Activated naive CD4-positive, alpha-beta T cell treated with anti-CD3 and anti-CD28 coated beads for 36 hours (primary cell): ENCODE measurements at places on chromosomes 3 and 15.

GRCh38 chr3:3110299-3110630 is at the start of gene IL5RA:
Gene IL5RA (minus strand): TSS chr3:3110374. CDS start chr3:3104984, 5,390 bp downstream.
- DNase-seq: no peak

DNA sequence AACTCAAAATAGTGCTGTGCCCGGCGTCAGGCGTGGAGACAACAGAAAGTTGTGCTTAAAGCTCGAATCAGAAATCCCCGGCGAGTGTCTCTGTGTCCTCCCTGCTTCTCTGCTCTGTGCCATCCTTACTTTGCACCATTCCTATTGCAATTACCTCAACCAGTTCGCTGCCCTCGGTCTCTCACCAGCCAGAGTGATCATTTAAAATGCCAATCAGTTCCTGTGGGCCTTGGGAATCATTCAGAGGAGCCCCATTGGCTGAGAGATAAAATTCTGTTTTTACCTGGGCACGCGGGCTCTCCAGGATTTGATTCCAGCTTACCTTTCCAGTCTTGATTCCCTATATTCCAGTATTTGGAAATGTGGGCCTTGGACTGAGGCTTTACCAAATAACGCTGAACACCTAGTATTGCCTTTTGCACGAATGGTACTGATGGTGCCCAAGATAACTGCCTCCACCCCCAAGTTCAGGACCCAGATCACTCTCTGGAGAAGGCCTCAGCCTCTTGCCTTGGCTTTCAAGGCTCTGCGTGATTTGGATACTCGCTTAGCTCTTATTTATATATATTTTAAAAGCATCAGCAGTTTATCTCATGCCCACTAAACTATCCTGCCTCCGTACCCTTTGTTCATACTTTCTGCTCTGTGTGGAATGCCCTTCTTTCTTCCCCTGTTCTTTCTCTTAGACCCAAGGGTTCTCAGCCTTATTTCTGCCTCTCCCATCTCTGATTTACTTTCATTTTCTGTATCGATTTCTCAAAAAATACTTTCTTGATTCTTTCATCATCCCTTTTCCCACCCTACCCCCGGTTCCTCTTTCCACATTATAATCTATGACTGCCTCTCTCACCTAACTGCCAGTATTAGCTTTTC is 863 bp downstream of the PSMA4 start:
- peak; percentile 29 for DNase-seq

DNA sequence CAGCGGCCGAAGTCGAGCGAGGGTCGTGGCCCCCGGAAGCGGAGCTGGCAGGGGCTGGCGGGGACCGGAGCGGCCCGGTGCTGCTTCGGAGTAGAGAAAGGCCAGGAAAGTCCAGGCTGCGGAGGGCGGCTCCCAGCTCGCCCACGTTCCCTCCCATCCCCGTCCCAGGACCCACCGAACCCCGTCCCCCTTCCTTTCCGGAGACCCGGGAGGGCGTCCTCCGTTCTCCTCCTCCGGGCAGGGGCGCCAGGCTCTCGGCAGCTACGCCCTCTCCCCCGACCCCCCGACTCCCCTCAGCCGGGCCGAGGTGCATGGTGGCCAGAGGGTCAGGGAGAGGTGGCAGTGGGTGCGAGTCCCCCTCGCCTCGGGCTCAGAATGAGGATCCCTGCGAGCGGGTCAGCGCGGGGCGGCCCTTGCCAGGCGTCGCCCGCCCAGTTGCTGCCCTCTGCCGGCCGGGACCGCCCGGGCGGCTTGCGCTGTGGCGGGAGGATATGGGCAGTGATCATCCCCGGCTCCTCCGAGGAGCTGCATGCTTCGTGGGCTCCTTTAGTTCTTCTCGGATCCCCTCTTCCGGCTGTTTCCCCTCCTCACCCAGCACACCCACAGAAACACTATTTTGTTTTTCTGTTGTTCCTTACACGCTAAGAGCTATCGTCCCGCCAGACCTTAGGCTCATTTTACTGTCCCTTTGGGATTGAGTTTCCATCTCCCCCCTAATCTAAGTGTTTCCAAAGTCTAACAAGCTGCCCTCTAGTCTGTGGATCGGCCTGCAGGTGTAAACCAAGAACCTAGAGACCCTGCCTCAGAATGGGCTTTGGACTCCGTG is 744 bp upstream of the ALDH1A2 start:
- DNase-seq: peak; percentile 56

- DNase-seq: no peak
Measured at GRCh38 chr15:28909958-28910500, 24.3 kb downstream of the APBA2 start.

DNA sequence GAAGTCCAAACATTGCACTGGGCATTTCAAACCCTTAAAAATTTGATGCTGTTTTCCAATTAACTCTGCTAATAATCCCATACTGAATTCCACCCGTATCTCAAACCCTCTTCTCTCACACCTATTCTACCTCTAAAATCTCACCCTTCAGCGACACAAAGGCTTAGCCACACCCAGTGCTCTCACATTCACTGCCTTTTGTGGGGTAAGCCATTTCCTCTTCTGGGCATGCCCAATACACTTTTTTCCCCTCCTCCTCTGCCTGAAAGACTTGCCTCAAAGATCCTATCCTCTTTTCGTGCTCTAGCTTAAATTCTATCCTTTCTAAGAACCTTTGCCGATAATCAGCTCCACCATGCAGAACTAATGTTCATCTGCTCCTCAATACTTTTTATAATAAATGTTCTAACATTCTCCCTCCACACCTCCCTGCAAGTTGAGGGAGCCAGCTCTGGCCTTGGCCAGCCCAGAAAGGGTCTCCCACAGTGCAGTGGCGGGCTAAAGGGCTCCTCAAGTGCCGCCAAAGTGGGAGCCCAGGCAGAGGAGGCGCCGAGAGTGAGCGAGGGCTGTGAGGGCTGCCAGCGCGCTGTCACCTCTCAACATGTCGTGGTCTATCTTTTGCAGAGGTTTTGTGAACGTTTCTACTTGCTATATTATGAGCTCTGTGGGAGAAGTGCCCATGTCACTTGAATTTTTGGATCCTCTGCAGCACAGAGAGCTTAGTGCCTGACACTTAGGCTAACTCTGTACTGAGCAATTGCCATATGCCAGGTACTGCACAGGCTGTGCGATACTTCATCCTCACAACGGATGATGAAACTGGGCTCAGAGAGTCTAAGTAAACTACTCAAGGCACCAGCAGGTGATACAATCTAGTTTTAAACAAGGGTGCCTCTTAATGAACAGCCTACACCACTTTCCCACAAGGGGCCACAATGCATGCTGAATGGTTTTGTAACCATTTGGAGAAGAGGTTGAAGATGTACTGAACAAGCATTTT is 53.6 kb upstream of the BCL6 start:
- peak; percentile 42 for DNase-seq

- no peak for DNase-seq
Measured at GRCh38 chr15:49678655-49679054, 57.8 kb downstream of the DTWD1 start.

DNA sequence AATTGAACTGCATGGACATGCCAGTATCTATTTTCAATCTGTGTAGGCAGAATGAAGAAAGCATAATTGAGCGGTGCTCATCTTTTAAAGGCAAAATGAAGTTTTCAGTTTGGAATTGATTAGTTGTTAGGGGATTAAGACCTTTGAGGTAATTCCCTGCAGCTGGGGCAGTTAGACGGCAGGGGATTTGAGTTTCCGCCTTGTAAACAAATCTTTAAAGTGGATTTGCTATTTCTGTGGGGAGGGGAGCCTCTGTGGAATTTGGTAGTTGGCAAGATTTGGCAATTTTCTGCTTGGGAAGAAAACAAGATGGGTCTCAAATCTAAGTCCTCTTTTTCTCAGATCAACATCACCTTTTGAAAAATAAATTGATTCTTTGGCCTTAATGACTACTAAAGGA is 212.5 kb upstream of the CNTN6 start:
- DNase-seq: no peak

DNA sequence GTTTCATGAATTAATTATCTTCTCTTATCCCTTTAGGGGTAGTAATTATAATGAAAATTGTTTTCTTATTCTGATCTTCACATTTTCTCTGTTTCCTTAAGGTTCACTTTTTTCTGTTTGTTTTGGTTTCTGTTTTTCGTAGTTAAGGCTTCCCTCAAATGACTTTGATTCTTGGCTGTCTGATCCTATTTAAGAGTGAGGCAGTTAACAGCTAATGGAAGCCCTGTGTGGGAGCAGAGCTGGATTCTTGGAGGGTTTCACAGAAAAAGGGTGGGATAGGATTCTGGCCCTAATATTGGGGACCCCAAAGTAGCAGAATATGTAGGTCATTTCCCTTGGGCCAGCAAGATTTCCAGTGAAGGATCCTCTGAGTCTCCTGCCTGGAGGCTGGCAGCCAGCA is 6.8 kb upstream of the AMOTL2 start:
- no peak for DNase-seq

DNA sequence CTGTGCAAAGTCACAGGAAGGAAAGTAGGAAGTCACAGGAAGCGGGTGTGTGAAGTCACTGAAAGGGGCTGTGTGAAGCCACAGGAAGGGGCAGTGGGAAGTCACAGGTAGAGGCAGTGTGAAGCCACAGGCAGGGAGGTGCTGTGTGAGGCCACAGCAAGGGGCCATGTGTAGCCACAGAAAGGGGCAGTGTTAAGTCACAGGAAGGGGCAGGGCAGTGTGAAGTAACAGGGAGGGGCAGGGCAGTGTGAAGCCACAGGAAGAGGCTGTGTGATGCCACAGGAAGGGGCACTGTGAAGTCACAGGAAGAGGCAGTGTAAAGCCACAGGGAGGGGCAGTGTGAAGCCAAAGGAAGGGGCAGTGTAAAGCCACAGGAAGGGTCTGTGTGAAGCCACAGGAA is 36.5 kb downstream of the GASK1A start:
- DNase-seq: peak; percentile 16

- DNase-seq: no peak
Measured at GRCh38 chr3:126878664-126879063, 104.3 kb upstream of the PLXNA1 start.

GRCh38 chr3:186596568-186597287 is 16.1 kb upstream of the AHSG start:
- no peak for DNase-seq

GRCh38 chr3:67654844-67655177 is 399 bp upstream of the SUCLG2 start:
- no peak for DNase-seq

- no peak for DNase-seq
Measured at GRCh38 chr3:154428286-154429206, 1.4 kb downstream of the GPR149 start.

DNA sequence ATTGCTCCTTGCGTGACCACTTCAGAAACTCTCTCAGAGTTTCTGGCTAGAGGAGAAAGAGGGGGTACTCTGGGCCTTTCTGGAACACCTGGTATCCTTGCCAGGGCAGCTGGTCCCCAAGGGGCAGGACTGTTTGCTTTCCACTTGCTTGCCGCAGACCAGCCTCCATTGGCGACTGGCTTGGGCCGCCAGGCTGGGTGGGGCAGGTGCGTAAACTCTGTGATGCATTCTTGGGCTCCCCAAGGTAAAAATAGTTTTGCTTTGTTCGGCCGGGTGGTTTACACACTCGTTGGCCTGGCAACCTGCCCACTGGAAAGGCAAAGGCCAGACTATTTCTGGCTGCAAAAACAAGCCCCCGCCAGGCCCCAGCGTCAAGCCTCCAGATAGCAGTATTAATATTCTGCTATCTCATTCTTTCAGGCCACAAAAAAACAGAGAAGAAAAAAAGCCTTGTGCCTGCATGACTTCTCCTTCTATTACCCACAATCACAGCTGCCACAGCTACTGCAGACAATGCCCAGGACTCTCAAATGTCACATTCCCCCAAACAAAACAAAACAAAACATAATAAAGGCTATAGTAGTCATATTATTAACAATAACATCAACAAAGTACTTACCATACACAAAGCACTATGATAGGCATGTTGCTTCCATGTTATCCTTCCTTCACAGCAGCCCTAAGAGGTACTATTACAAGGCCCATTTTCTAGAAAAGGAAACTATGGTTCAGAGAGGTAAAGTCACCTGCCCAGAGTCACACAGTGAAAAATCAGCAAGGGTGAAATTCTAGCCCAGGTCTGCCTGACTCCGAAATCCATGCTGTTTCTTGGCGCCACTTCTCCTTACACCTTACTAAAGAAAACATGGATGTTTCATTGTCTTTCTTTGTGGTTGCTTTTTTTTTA is 14.0 kb upstream of the SSUH2 start:
- no peak for DNase-seq

DNA sequence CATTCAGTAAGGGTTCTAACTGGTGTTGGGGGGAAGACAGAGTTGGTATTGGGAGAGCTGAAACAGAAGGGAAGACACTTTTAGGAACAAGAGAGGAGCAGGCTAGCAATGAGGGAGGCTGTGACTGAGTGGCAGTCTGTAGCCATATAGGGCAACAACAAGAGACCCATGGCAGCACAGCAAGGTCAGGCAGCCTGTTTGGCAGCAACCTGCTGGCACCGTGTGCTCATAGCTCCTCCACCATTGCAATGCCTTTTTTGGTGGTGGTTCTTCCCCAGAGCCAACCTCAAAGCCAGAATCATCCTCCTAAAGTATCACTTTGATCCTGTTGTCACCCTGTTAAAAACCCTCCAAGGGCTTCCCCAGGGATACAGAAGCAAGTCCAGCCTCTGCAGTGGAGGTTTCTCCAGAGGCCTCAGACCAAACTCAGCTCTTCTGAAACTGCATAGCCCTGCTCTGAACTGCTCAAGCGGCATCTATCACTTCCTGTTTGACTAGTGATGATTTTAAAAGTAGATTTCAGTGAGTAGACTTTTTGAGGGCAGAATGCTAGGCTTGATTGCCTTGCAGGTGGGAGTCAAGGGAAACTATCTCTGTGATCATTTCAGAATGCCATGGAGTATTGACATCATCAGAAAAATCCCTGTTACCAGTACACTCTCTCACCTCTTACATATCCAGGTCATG is 176.9 kb downstream of the STAC start:
- no peak for DNase-seq

DNA sequence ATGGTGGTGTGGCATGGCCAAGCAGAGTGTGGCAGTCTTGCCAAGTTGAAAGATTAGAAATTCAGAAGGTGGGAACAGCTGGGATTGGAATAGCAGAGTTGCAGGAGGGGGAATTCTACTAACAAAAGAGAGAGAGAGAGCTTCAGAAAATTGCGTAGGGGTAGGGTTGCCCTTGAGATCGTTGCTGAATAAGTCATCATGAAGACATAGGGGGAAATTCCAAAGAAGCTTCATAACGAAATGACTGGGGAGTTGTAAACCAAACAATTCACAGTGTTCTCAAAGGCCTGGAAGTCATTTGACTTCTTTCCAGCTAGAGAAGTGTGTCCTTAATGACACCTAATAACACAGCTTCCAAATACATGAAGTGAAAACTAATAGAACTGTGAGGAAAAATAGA is 26.3 kb upstream of the TIPARP start:
- DNase-seq: no peak

GRCh38 chr15:93932164-93932776 is 299.1 kb upstream of the MCTP2 start:
- no peak for DNase-seq

GRCh38 chr3:52303811-52304210 is 12.3 kb upstream of the DNAH1 start:
- DNase-seq: no peak

DNA sequence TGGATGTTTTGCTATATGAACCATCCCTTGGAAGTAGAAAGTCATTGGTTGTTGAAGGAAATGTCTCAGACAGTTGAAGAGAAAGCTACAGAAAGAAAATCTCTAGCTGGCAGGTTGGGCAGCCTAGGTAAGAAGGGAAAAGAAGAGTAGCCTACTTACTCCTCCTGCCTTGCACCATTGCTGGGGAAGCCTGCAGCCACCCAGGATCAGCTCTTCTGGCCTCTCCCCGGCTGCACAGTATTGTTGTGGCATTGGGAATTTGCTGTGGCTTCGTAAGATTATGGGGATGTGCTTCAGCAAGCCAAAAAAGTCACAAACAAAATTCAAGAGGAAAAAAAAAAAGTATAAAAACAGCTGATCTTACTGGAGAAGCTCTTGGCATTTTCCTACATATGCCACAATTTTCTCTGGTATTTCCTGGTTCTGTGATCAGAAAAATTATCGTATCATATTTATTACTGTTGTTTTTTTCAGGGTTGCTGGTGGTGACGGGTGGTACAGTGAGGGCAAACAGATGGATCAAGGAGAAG is 154.2 kb downstream of the TIGIT start:
- no peak for DNase-seq
